Kidney tubule cell (primary cell): ENCODE measurements at places on chromosomes 7 and 10.

DNA sequence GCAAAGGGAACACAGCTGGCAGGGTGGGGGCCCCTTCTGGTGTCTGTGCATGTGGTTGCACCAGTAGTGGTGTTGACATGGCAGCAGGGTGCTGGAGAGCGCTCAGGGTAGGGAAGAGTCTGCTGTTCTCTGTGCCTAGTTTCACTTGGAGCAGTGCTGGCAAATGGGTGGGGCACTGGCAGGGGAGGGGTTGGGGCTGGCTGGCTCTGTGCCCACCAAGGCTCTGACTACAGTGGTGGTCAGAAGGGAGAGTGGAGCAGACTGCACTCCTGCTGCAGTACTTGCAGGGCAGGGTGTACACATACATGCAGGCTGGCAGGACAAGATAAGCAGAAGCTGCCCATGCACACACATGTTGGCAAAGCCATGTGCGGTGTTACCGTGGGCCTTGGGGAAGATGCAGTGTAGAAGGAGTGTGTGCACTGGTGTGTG lies 18.2 kb downstream of the FAM25A start:
- no peak for DNase-seq

DNA sequence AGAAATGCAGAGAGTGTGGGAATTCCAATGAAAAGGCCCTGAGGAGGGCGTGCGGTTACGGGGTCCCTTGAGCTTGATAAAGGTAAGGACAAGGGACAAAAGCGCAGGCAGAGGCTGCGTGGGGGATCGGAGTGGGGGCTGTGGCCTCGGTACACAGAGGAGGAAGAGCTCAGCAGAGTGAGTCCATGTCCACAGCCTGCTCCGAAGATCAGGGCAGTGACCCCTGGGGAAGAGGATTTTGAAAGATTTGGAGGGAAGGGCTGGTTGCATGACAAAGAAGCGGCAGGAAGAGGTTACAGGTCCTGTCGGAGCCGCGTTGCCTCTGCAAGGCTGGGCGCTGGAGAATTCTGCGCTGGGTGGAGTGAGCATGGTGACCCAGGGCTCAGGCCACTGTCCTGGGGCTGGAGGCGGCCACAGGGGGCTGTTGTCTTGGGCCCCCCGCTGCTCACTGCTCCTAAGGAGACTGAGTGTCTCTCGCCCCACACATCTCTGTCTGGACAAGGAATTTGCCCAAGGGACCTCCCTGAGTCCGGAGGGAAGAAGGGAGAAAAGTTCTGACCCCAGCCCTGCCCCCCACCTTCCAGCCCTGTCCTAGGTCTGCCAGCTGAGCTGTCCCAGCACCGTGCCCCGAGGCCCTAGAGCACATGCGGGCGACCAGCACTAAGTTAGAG lies 69.8 kb upstream of the INSIG1 start:
- no peak for DNase-seq

DNA sequence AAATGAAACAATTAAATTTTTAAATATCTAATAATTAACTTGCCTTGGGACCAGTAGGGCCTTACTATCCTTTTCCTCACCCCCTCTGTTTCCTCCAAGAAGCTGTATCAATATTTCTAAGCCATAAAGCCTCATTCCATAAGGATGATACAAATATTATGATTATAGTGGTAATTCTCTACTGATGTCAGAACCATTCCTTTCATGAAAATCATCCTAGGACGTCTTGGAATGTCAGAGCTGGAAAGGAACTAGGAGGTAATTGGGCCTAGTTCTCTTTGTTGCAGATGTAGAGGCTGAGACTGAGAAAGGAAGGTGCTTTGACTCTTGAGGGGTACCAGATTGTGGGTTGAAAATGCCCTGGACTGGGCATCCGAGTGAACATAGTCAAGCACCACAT lies 766.7 kb upstream of the GHITM start:
- DNase-seq = no peak

DNA sequence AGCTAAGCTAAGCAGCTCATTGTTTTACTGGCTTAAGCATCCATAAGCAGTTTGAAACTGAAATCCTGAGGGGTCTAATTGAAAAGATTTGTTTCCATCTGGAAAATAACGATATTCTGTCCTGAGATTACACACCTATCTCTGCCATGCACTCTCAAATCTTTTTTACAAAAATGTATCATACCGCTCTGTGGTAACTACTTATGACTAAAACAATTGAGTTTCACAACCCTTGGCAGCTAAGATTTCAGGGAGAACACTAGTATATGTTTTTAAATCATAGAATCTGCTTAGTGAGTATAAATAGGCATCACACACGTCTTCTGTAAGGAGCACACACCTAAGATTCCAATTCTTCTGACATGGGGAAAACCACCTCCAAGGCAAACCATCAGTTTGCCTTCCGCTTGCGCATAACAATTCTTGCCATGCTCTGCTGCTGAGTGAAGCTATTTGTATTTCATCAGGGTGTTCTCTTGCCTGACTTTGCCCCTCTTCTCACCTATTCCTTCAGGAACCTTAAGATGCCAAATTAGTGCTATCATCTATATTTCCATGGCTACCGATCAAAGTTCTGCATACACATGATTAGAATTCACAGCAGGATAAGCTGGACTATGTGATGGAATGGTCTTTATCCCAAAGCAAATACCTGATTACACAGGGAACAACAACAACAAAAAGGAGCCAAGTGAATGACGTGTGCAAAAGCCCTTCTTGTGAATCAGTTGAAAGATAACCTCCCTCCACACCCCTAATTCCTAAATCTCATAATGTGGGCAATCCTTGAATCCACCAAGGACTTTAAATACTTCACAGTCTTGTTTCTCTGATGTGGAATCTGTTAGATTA lies 40.9 kb downstream of the PRPF18 start:
- DNase-seq = no peak

DNA sequence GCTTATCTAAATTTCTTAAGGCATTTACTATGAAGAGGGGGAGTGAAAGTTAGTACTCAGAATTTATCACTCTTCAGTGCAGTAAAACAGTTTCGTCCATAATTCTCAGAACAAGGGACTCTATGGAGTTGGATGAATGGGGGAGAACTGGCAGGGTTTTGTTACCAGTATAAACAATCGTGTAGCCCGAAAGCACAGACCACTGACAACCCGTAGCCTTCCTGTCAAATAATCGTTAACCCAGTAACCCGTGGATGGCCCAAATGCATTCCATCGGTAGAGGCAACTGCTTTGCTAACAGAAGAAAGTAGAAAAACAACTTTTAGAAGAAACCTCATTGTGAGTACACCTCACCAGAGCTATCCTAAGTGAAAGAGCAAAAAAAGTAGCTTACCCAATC lies 583.9 kb downstream of the NXPH1 start:
- no peak for DNase-seq

- DNase-seq = no peak
Observed at GRCh38 chr10:12107781-12108180, 21.7 kb upstream of the SEC61A2 start.

- DNase-seq = no peak
Observed at GRCh38 chr10:104345941-104346340, 7.7 kb upstream of the ITPRIP start.

- DNase-seq = peak; percentile 72
Observed at GRCh38 chr10:1715821-1716220, 21.5 kb downstream of the ADARB2 start.

DNA sequence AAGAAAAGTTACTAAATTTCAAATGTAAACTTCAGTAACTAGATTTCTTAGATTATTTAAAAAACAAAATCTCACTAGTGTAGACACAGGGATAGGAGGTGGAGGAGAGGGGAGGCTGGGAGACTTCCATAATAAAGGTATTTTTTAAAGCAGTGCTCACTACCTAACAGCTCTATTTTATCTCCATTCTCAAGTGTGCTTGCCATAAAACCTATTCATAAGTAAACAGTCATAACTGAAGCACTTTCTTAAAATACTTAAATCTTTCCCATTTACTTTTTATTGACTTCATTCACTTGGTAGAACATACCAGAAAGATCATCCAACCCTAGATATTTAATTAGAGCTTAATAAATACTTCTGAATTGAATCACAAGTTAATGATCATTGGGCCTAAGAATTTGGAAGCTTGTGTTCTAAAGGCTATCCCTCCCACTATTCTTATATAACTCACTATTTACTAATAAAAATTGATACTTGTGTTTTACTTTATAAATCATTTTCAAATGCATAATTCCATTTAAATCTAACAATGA lies 107.4 kb downstream of the SNX13 start:
- DNase-seq = peak; percentile 33

GRCh38 chr10:73771722-73772280 lies 10.0 kb upstream of the CHCHD1 start:
- peak; percentile 22 for DNase-seq

GRCh38 chr7:61576-62360 lies 130.6 kb upstream of the FAM20C start:
- DNase-seq = no peak

DNA sequence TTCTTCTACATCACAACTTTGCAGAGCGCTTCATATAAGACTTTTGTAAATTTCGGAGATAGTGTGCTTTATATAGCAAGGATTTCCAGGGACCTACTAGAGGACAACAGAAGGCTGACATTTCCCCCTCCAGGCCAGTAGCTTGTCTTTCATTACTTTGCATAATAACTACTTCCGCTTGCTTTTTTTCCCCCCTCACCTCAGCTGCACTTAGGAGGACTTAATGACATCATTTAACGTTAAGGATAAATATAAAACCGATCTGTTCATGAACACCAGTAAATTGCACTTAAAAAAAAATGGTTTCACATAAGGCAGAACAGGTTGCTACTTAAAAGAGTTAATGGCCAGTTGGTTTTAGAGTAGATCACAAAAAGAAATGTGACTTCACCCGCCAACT lies 172.3 kb downstream of the AUTS2 start:
- DNase-seq = no peak

- no peak for DNase-seq
Observed at GRCh38 chr10:69311309-69311708, 33.0 kb downstream of the HK1 start.

GRCh38 chr10:72744566-72744965 lies 52.6 kb downstream of the MCU start:
- DNase-seq = no peak

- no peak for DNase-seq
Observed at GRCh38 chr7:4080954-4081353, 601.1 kb upstream of the FOXK1 start.

GRCh38 chr7:113824117-113824823 lies 94.5 kb downstream of the PPP1R3A start:
- no peak for DNase-seq

DNA sequence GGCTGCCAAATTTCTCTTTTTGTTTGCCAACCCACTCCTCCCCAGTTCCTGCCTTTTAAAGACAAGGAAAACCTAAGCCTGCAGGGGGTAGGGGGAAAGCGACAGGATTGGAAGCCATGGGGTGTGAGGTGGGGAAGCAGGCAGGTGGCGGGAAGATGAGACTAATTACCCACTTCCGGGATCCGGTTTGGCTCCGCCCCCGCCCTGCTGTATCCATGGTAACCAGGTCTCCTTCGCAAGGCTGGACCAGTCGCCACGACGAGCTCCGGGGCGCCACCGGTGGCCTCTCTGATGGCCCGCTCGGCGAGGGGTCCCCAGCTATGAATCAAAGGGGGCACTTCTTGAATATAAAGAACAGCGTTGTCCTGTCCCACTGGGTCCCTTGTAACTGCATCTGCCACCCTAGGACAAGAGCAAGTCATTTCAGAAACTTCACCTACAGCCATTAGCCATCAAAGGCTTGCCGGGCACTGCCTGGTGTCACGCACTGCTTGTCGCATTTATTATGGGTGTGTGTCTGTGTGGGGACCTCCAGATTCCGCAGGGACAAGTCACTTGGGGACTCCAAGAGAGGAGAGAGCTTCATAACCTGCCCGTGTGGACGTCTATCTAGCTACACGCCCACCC lies 55.4 kb upstream of the LMTK2 start:
- peak; percentile 22 for DNase-seq

- no peak for DNase-seq
Observed at GRCh38 chr10:131532745-131533341, 221.3 kb upstream of the TCERG1L start.

DNA sequence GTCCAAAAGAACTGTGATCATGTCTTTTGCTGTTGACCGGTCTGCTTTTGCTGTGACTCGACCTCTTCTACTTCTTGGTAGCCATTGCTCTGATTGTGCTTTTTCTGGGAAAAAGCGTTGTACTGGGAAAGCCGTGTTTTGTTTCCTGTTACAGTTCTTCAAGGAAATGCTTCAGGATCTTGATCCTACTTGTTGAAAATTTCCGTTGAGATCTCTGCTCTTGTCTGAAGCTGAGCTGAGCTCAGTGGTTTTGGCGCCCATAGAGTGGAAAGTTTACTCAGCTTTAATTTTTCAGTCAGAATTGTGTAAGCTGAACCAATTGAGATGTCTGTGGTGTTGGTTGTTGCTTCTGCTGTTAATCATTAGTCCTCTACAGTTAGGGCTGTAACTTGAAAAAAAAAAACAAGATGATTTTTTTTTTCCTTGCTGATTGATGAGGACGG lies 302.2 kb downstream of the CCDC3 start:
- peak; percentile 89 for DNase-seq

GRCh38 chr10:89710753-89711152 lies 9.4 kb downstream of the KIF20B start:
- no peak for DNase-seq

DNA sequence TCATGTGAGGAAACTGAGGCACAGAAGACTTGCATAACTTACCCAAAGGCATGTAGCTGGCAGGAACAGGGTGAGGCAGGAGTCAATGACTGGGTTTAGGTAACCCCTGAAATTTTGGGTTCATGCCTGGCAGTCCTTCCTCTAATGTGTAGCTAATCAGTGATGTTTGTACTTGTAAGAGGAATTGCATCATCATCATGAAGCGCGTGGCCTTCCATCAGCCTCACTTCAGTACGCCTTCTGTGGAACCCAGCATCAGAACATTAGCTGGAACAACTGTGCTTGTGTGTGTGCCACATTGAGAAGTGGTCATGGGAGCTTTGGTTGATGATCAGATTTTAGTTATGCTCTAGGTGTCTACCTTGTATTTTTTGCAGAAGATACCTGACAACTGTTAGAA lies 18.2 kb upstream of the STMP1 start:
- DNase-seq = no peak

GRCh38 chr7:121847041-121847440 lies 25.9 kb upstream of the PTPRZ1 start:
- no peak for DNase-seq

- DNase-seq = peak; percentile 94
Observed at GRCh38 chr7:76294344-76295024, 8.0 kb upstream of the HSPB1 start.

- DNase-seq = peak; percentile 38
Observed at GRCh38 chr7:140342727-140343514, 55.4 kb downstream of the SLC37A3 start.

DNA sequence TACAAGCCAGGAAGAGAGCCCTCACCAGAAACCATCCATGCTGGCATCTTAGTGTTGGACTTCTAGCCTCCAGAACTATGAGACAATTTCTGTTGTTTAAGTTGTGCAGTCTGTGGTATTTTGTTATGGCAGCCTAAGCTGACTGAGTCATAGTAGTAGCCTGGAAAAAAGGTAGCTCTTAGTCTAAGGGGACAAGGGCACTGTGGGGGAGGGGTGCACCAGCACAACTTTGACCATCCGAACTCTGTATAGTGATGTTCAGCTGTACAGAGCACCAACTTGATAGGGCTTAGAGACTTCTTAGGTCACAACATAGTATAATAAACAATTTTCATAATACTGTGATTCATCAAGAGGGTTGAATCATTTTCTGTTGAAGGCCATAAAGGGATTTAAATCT lies 14.3 kb downstream of the EIF4EBP2 start:
- peak; percentile 47 for DNase-seq
